ENCODE measurements at places on chromosomes 6 and 20.
A peak's percentile ranks its signal among the peaks of the same experiment; 100 is the strongest.

- no peak for DNase-seq
Observed at GRCh38 chr6:64081453-64081852, 445.9 kb downstream of the PHF3 start.

DNA sequence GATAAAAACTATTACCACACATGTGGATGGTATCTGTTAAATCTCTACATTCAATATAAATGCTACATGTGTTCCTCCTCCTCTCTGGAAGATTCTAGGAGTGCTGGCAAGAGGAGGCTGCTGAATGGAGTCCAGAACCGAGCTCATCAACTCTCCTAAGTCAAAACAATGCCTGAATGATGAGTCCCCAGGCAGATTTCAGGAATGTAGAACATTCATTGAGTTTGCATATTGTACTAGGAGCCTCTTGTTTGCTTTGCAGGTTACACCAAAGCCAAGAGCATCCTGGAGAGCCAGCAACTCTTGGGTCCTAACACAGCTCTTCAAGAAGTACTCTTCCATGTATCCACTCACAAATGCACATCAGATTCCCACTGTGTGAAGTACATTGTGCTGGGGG lies 117.6 kb upstream of the UST start:
- no peak for DNase-seq

DNA sequence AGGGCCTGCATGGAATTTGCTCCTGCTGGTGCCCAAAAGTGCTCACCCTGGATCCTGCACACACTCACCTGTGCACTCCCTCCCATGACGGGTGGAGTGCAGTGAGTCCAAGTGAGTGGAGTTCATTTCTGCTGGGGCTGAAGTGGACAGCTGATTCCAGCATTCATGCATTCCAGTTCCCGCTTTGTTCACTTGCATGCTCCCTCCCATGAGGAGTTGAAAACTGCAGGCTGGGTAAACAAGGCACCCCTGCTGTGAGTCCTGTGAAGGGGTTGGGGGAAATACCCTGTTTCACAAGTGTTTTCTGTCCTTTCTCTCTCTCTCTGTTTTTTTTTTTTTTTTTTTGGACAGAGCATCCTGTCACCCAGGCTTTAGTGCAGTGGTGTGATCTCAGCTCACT lies 454.1 kb upstream of the NOX3 start:
- no peak for DNase-seq

DNA sequence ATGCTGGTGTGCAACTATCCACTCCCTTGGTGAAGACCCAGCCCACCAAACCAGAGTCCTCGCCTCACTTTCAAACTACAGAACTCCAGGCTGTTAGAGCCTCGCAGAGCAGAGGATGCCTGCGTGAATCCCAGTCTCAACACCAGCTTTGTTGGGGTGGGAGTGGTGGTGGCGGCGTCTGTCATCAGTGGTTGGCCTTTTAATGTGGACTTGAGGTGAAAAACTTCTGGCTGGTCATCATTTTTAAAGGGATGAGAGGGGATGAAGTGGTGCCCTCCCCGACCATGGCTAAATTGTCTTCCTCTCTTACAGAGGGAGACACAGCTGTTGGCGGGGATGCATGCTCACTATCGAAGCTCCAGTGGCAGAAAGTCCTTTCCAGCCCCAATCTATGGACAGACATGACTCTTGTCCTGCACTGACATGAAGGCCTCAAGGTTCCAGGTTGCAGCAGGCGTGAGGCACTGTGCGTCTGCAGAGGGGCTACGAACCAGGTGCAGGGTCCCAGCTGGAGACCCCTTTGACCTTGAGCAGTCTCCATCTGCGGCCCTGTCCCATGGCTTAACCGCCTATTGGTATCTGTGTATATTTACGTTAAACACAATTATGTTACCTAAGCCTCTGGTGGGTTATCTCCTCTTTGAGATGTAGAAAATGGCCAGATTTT lies 54.9 kb downstream of the EZR start:
- DNase-seq, result no peak

DNA sequence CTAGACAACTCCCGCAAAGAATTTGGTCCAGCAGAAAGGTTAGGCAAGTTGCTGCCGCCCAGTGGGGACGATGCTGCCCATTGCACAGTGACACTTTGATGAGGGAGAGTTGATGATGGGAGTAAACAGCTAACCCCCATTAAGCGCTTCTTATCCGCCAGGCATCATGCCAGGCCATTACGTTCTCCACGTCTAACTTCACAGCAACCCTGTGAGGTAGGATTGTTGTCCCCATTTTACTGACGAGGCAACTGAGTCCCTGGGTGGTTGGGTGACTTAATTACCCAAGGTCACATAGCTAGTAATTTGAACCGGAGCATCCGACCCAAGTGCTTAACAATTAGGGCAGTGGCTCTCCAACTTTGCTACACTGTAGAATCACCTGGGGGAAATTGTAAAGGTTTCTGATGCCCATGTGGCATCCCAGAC lies 738 bp downstream of the RALGAPB start:
- DNase-seq, result no peak

GRCh38 chr6:27495386-27496135 lies 22.7 kb upstream of the ZNF184 start:
- DNase-seq, result peak; percentile 45

GRCh38 chr20:48788486-48789072 lies 39.2 kb downstream of the PREX1 start:
- DNase-seq, result no peak

- DNase-seq, result no peak
Observed at GRCh38 chr20:40980106-40980827, 48.4 kb upstream of the TOP1 start.

DNA sequence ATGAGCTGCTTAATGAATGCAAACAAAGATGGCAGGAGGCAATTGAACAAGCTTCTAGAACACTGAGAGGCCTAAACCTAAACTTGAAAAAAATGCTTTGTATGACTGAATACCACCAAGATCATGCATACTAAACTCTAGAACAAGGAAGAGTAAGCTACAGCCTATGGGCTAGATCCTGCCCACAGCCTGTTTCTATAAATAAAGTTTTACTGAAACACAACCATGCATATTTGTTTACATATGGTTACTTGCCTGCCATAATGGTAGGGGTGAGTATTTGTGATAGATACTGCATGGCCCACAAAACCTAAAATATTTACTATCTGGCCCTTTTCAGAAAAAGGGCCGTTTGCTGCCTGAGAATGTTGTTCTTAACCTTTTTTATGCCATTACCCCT lies 37.0 kb downstream of the ZFP64 start:
- no peak for DNase-seq

DNA sequence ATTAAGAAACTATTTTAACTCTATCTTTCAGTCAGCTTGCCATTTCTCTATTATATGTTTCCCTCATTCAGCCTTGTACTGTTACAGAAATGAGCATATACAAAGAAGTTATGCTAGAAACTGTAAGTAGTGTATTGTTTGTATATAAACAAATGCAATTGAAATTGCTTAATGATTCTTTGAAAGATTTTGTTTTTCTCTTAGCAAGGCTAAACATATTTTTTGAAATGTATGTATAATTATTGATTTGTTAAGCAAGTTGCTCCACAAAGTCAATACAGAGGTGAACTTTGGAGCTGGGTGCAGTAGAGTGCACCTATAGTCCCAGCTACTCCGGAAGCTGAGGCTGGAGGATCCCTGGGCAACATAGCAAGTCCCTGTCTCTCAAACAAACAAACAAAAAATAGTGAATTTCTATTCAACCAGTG lies 253.6 kb downstream of the RNGTT start:
- no peak for DNase-seq

- no peak for DNase-seq
Observed at GRCh38 chr6:617456-618100, 39.3 kb downstream of the HUS1B start.

DNA sequence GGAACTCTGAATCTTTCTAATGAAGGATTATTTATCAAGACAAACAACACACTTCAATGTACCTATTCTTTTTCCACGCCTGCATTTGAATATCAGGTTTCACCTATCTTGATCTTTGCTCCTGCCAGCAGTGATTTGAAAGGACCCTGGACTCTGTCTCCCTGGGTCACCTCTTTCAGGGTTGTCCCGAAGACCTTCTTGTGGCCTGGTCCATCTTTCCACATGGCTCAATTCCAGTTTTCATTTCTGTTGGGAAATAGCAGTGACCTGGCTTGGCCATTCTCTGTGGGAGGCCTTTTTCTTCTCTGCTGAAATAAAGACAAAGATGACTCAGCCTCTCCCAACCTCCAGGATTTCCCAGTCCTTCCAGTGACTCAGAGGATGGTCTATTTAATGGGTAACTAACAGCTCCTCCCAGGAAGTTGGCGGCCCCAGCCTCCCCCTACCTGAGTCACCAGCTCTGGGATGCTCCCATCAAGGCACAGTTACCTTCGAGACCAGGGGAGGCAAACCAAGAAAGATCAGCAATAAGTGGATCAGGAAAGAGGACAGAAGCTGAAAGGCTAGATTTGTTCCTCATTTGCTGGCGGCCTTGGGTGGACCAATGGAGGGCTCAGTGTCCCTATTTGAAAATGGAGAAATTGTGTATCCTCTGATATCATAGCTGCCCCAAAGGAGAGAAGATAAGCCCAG lies 120.2 kb upstream of the RNF24 start:
- no peak for DNase-seq

- DNase-seq, result no peak
Observed at GRCh38 chr6:44559486-44560270, 172.2 kb downstream of the CDC5L start.

GRCh38 chr6:17940151-17940792 lies 47.2 kb downstream of the KIF13A start:
- no peak for DNase-seq

GRCh38 chr6:135073217-135073616 lies 18.6 kb upstream of the HBS1L start:
- DNase-seq, result no peak

DNA sequence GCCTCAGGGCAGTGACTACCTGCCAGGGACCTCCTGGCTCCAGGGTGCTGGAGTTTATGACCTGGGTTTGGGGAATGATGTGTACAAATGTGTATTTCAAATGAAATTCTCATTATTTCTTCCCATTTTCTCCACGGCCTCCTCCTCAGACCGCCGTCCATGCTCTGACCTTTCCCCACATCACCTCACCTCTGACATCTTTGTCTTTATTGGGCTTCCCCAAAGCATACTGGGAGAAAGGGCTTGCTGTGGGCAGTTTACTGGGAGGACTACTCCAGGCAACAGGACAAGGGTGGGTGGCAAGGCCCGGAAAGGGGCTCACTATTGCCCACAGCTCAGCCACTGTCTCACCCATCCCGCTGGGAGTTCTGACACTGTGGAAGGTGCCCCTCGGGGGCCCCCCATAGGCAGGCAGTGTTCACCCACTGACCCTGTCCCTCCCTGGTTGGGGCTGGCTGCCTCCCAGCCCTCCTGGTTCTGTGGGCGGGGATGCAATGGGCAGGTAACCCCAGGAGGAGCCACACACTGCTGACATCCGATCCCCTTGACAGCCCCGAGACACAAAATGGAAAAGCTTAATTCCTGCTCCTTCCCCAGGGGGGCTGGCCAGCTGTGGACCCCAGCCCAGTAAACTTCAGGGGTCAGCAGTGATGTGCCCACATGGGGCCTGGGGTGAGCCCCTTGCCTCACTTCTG lies 39.8 kb upstream of the CST7 start:
- DNase-seq, result no peak

DNA sequence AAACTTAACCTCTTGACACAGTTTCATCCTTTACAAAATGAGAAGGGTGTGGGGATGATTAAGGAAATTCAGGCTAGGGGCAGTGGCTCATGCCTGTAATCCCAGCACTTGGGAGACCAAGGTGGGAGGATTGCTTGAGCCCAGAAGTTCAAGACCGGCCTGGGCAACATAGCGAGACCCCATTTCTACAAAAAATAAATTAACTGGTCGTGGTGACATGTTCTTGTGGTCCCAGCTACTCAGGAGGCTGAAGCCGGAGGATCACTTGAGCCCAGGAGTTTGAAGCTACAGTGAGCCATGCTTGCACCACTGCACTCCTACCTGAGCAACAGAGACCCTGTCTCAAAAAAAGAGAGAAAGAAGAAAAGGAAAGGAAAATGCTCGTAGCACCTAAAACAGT lies 9.0 kb downstream of the ZSWIM3 start:
- DNase-seq, result no peak

- DNase-seq, result no peak
Observed at GRCh38 chr6:141688916-141689315, 443.8 kb upstream of the GJE1 start.

- DNase-seq, result no peak
Observed at GRCh38 chr20:51861726-51862466, 59.6 kb upstream of the SALL4 start.

- no peak for DNase-seq
Observed at GRCh38 chr6:41917528-41917927, 3.4 kb downstream of the MED20 start.

GRCh38 chr6:332671-333070 lies 40.4 kb downstream of the DUSP22 start:
- DNase-seq, result no peak

DNA sequence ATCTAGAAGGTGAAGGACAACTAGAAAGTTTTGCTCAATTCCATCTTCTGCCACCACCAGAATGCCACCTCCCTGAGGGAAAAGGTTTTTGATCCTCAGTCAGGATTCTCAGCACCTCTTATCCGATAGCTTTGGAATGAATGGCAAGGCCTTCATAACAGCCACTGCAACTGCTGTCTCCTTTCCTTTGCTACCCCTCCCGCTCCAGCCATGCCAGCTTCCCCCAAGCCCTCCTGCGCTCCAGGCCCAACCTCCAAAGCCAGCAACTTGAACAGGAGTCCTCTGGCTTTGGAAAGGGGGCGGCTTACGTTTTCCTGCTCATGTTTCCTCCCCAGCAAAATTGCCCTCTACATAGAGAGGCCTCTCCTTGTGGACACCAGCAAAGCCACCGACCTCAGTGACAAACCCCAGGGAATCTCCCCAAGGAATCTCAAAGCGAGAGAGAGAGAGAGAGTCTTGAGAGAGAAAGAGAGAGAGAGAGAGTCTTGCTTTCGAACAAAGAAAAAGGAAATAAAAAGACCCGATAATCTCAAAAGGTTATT lies 420 bp upstream of the BTN2A1 start:
- no peak for DNase-seq

DNA sequence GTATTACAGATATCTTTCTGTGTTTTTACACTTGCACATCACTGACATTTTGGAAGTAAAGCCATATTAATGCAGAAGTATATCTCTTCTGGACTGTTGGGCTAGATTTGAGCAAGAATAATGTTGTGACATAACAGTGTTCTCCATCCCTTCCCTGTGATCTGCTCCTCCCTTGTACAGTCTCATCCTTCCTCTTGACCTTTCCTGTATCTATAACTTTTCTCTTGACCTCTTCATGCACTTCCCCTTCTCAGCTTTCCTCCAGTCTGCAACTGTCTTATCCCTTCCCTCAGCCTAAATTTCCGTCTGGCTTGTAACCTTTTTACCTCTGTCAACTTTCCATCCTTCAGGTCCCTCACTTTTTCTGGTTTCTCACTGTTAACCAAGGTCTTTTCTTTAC lies 29.8 kb downstream of the NCOA3 start:
- DNase-seq, result no peak

- no peak for DNase-seq
Observed at GRCh38 chr20:59992526-59993084, 34.4 kb downstream of the CDH26 start.

GRCh38 chr6:127343809-127344659 lies 625 bp upstream of the ECHDC1 start:
- no peak for DNase-seq

- DNase-seq, result no peak
Observed at GRCh38 chr6:114247101-114247500, 95.7 kb downstream of the HS3ST5 start.

GRCh38 chr6:166824146-166824879 lies 132.0 kb downstream of the RNASET2 start:
- DNase-seq, result no peak

- no peak for DNase-seq
Observed at GRCh38 chr20:22473293-22473692, 111.1 kb downstream of the FOXA2 start.

Data from stimulated activated CD4-positive, alpha-beta T cell treated with anti-CD3 and anti-CD28 coated beads, Interleukin-1b, Interleukin-23, amount 100 ng/mL, for 24 hours (primary cell).